A549 treated with dexamethasone at 1 μM for 4 hours (cell line): ENCODE measurements at places on chromosomes 2 and 18. TPM values are rescaled to one million over a fixed set of nuclear protein-coding genes. Genes with fewer than 3 reads are reported as not detected.

Gene NOP58
- 114 to 139 TPM (median 123 TPM) in 5 replicates for total RNA-seq

Gene GPR45
- not detected in 5 replicates for total RNA-seq

Gene SRD5A2
- 0.02 to 0.05 TPM (median 0.02 TPM) in 5 replicates for total RNA-seq

Gene HOXD12
- total RNA-seq = not detected in 5 replicates

Gene SALL3
- not detected in 5 replicates for total RNA-seq

Gene CNNM4
- total RNA-seq = 7.4 to 11.4 TPM (median 10.4 TPM) in 5 replicates

Gene ELMOD3
- 10.2 to 10.8 TPM (median 10.5 TPM) in 5 replicates for total RNA-seq

Gene CNRIP1
- 1.4 to 2.3 TPM (median 1.7 TPM) in 5 replicates for total RNA-seq

Gene SP5
- total RNA-seq = not detected in 5 replicates

Gene NDC80
- 11.3 to 13.8 TPM (median 12.8 TPM) in 5 replicates for total RNA-seq

Gene RBM44
- 0.09 to 0.24 TPM (median 0.19 TPM) in 5 replicates for total RNA-seq

Gene GCKR
- total RNA-seq = 0.13 to 0.20 TPM (median 0.13 TPM) in 5 replicates

Gene ITGA4
- total RNA-seq = 1.4 to 2.7 TPM (median 2.3 TPM) in 5 replicates

Gene NPPC
- total RNA-seq = 0.32 to 0.67 TPM (median 0.42 TPM) in 5 replicates
